ENCODE measurements at places on chromosomes 11 and 22. TPM values are rescaled to one million over a fixed set of nuclear protein-coding genes. Genes with fewer than 3 reads are reported as not detected.

DNA sequence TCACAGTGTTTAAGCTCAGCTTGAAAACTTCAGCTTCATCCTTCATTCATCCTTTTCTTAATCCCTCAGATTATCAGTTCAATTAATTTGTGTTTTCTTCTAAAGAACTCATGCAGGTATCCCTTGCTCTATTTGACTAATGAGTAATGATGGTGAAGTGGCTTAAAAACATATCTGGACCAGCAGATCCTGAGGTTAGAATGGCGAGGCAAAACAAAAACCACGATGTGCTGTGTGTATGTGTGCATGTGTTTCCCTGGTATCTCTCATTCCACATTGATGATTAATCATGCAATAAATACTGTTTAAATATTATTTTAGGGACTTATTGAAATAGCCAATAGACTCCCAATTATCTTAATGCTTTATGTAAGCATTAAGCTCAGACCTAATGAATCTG lies 437.0 kb downstream of the DYNC2H1 start:
- DNase-seq: no peak

DNA sequence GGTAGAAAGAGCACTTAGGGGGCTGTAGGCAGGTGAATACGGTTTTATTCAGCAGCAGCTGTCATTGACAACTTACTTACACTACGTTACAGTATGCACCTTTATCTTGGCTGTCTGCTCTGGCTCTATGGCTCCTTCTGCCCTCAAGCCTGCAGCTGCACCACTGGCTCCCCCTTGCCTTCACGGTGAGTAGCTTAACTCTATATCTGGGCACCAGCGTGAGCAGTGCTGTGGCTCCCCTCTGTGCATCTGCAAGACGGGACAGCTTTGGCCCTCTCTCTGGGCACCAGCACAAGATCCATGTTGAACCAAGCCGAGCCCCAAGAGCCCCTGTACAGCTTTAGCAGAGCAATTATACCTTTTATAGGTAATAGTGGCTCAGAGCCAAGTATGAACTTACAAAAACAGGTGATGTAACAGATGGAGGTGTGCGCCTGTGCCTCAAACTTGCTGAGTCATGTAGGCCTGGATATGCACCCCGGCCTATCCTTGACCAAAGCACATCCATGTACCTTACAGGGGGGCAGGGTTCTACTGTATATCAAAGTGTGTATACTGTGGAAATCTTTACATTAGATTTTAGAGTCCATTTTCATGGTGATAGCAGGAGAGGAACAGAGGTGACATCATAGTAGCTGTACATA lies 96.9 kb upstream of the CTSC start:
- no peak for DNase-seq

DNA sequence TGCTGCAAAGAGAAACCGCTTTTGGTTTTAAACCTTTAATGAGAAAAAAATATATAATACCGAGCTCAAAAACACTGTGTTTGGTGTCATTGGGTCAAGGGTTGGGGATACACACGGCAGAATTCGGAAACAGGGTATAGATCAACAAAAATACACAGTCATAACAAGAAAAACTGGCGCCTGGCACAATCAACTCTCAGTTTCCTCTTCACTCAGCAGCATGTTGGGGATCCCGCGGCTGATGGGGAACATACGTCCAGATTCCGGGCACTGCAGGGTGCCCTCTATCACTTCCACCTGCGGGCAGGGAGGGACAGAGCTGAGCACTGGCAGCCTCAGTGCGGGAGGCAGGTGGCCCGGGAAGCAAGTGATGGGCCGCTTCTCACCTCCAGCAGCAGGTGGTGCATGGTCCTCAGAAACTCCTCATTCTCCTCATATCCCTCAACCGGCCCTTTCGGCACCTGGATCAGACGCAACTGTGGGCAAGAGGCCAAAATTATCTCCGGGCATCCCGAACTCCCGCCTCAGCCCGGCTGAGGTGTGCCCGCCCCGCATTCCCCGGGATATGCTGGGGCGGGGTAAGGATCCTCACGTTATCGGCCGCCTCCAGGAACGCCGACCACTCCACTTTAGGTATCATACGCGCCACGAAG lies 561 bp downstream of the TRMT112 start:
- DNase-seq: no peak

GRCh38 chr11:64581057-64581523 lies 9.9 kb upstream of the SLC22A12 start:
- no peak for DNase-seq

DNA sequence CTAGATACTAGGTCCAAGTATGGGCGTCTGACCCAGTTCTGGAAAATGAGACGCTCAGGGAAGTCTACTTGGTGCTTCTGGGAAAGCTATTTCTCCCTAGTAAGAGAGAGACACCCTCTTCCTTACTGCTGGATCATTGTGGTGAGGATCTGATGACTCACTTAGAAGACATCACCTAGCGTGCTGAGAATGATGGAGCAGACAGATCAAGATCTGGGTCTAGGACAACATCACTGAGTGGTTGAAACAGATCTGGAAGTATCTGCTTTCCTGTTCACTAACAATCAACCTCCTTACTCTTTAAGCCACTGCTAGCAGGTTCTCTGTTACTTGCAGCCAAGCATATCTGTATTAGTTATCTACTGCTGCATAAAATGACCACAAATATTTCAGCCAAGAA lies 38.3 kb upstream of the HMGXB4 start:
- DNase-seq: no peak

The KAT5 gene
- 68.0 TPM for polyA plus RNA-seq

- no peak for DNase-seq
These were observed 29.0 kb downstream of the TMEM225 start for GRCh38 chr11:123856444-123856843.

DNA sequence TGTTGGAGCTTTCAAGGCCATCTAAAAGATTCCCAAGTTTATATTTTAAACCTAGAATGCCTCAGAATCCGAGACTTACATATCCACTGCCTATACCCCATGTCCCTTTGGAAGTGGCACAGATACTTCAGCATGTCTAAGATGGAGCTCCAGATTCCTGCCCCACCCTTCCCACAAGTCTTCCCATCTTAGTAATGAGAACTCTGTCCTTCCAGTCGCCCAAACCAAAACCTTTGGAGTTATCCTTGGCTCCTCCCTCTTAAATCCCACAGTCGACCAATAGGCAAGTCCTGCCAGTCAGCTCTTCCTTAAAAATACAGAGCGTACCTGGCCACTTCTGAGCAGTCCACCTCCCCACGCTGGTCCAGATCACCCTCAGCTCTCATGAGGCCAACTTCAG lies 4.3 kb downstream of the POLD4 start:
- DNase-seq: no peak

The RAG2 gene
- 0.80 TPM for polyA plus RNA-seq
